OCI-M1 (cell line): ENCODE measurements at places on chromosomes 4 and X.
A peak's percentile ranks its signal among the peaks of the same experiment; 100 is the strongest.

- peak; percentile 57 for DNase-seq
These were observed 57.3 kb downstream of the SH3BGRL start for GRCh38 chrX:81259020-81259713.

- no peak for DNase-seq
These were observed 64.7 kb downstream of the INTS6L start for GRCh38 chrX:135585153-135585552.

DNA sequence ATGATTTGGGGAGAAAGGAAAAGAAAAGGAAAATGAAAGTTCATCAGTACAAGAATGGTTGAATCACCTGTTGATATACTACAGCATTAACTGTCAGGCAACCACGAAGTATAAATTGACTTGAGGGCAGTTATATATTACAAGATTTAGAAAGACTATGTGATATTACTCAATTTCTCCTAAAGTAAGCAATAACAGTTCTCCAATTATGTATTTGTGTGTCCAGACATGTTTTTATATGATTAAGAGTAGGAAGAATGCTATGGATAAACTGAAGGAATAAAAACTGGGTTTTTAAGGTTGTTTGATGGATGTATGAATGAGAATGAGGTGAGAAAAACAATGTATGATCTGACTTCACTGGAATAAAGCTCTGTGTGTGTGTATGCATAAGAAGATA is 2234.4 kb downstream of the ARAP2 start:
- peak; percentile 13 for DNase-seq

- no peak for DNase-seq
These were observed 130.9 kb upstream of the CASK start for GRCh38 chrX:42054256-42054655.

DNA sequence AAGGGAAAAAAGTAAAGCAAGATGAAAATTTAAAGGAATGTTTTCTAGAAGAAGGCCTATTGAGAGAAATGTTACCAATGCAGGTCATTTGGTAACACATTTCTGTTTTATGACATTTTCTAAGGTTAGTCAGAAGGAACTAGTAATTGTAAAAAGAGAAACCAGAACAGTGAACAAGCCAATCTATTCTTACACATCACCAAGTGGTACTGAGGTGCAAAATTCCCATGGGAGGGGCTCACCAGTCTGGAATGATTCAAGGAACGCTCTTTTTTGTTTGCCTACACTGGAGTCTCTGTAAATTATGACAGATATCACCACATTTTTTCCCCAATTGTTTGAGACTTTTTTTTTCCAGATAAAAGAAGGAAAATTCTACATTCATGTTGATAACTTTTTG is 404.7 kb upstream of the CNKSR2 start:
- no peak for DNase-seq

DNA sequence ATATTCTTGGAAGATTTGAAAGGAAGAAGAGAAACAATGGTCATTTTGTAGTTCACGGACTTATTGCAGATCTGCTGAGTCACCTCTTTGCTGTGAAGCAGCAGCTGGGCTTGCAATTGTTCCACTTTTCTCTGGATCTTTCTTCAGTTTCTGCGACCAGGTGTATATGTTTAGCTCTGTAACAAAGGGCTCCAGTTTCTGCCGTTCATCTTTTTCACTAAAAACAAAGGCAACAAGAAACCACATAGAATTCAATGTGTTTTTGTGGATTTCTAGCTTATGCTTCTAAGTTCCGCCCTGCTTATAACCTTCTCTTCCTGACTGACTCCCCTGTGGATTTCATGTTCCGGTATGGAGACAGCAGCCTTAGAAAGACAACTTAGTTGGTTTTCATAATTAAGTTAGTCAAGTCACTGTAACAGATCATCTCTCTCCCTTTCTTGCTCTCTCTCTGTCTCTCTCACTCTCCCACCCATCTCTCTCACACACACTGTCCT is 121.6 kb upstream of the EPHA5 start:
- DNase-seq: peak; percentile 54

DNA sequence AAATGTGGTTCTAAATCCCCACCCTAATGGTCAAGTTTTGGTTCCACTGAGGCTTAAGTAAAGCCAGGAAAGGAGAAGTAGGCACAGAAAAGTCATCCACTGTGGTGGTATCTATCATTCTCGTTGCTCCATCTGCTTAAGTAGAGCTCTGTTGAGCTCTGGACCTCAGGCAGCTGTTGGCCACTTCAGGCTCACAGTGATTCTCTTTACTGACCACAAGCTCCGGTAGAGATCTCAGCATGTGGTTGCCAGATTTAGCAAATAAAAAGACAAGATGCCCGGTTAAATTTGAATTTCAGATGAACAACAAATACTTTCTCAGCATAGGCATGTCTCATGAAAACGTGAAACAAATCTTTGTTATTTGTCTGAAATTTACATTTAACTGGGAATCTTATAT is 132.3 kb upstream of the PTCHD1 start:
- no peak for DNase-seq

GRCh38 chr4:170420255-170420693 is 330.5 kb upstream of the AADAT start:
- DNase-seq: peak; percentile 90

DNA sequence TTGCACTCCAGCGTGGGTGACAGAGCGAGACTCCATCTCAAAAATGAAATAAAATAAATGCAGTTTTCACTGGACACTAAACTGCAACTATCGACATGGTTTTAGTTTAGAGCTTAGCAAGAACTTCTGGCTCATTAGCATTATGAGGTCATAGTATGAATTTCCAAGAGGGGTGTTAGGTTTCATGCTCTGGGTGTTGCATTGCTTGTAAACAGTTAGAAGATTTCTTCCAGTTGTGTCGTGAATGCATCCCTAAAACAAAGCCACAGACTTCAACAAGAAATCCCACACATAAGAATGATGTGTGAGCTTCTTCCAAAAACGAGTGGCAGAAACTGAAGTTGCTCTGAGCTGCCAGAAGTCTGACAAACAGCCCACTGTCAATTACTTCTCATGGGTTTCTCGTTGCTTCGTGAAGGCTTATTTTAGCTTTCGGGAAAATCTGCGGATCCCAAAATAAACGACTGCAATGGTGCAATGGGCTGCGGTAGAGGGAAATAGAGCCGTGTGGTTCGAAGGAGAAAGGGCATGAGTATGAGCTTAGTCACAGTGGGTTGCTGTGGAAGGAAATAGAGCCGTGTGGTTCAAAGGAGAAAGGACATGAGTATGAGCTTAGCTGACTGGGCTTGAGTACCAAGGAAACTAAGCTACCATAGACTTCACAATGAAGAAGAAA is 354.9 kb downstream of the DHRSX start:
- no peak for DNase-seq

DNA sequence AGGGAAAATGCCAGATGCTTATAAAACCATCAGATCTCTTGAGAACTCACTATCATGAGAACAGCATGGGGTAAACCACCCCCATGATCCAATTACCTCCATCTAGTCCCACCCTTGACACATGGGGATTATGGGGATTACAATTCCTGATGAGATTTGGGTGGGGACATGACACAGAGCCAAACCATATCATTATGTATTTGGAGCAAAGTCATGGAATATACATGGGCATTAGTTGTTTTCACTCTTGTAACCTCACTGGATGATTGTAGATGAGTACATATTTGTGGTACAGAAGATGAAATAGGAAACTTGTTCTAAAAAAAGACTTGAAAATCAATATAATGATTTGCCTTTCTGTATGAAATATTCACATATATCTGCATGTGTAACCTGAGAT is 674.5 kb upstream of the BOD1L1 start:
- DNase-seq: no peak

GRCh38 chr4:12580787-12581186 is 903.4 kb downstream of the RAB28 start:
- no peak for DNase-seq

- peak; percentile 38 for DNase-seq
These were observed 199.0 kb upstream of the DDX53 start for GRCh38 chrX:22800806-22801205.

- peak; percentile 65 for DNase-seq
These were observed 34.5 kb upstream of the TLR2 start for GRCh38 chr4:153649572-153649991.

GRCh38 chr4:9870165-9870790 is 88.8 kb downstream of the DRD5 start:
- no peak for DNase-seq

DNA sequence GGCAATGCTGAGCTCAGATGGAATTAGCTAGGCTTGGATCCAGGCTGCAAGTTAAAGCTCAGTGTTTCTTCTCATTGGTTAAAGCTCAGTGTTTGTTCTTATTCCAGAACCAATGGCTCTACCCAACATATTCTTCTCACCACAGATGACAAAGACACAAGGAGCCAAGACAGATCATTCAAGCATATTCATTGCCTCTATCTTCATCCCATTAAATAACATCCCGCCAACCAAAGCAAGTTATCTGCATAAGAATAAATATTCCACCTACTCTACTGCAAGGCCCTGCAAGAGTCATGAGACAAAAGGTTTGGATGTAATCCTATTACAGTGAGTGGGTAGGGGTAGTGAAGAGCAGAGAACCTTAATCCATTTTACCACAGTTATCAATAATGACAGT is 766.5 kb downstream of the C4orf33 start:
- DNase-seq: no peak

GRCh38 chrX:85996555-85996954 is 50.8 kb downstream of the CHM start:
- peak; percentile 1 for DNase-seq

DNA sequence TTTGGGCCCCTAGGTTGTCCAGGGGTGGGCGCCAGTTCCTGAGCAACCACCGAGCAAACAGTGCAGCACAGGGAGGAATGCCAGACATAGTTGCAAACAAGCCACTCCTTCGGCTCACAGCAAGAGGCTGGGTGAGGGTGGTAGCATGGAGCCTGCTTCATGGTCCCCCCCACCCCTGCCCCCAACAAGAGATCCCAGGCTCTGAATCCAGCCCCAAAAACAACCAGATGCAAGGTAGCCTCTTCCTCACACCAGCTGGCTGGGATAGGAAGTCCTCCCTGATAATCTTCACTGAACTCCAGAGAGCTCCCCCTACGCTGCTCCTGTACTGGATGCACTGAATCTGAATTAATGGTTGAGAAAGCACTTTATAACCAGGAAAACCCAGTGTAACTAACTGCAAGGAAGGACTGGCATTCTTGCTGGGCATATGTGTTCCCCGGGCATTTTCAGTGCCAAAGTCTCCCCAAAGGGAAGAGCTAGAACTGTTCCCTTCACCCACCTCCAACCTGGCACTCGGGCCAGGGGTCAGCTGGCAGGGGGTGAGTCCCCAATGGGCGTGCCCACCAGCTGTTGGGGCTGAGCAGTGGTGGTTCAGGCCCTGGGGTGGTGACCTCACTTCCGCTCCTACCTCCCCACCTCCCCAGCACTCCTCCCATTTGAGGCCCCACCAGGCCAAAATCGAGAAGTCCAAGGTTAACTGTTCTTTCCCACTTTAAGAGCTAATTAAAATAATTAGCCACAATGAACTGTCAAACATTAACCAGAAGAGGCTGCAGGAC is 1.5 kb downstream of the ELF4 start:
- DNase-seq: peak; percentile 76

DNA sequence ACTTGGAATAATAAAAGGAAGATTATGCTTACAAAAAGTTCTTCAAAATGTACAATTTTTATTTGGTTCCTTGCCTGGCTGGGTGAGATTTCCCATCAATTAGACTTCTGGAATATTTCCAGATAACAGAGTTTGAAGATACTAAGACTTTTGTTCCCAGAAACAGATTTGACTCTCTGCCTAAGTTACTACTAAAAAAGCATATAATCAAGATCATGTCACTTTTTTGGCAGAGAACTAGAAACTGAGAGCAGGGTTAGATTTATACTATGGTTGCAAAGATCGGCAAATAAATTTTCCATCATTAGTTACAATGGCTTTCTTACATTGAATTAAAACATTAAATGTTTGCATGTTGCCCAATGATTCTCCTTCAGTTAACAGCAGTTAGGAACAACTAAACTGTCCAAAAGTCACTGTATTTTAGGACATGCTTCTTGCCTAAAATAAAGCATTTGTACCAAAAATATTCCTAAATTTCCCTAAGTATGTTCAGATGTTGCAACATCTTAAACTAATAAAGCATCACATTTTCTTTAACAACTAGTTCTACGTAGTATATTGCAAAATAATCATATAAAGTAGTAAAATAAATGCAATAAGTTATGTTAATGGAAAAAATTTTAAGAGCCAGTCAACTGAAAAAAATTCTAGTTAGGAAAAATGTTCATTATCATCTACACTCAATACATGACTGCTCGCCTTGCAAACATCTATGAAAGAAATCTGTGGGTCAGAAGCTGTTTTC is 73.0 kb downstream of the SEC24D start:
- DNase-seq: no peak

DNA sequence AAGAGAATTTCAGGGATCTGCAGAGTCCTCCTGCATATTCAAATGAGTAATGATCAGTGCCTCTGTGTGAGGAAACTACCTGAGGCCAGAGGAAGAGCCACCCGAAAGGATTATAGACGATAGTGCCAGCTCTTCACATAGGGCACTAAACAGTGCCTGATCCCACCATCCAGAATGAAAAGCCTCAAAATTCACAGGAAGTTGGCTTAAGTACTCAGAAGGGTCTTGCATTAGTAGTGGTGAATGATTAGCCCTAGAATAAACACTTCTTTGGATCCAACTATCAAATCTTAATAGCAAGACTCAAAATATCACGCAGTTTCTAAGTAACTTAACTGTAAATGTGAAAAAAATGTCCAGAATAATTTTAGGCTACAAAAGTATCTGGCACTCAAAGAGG is 324.4 kb downstream of the ZNF674 start:
- DNase-seq: no peak
